ENCODE measurements at places on chromosomes 6 and 20. TPM values are rescaled to one million over a fixed set of nuclear protein-coding genes. Genes with fewer than 3 reads are reported as not detected.
A peak's percentile ranks its signal among the peaks of the same experiment; 100 is the strongest.

TBXT gene
- total RNA-seq: not detected

SLC22A2 gene
- total RNA-seq: not detected

LTB gene
- total RNA-seq: not detected

SLC22A1 gene
- total RNA-seq: not detected

LPA gene
- not detected for total RNA-seq

TFAP2D gene
- total RNA-seq: not detected

CD40 gene
- total RNA-seq: 0.05 TPM

GSTA4 gene
- 46.8 TPM for total RNA-seq

- no peaks in the 10 kb centered on the region for H3K36me3 ChIP-seq
- DNase-seq: no peak
- H3K27ac ChIP-seq: no peak overlapping the region
- no peak overlapping the region for H3K4me3 ChIP-seq
- H3K27me3 ChIP-seq: 0 out of 2 replicates have a peak, but pooled peaks cover 2% of the 10 kb centered on the region
- H3K4me1 ChIP-seq: no peaks in the 10 kb centered on the region
Measured at GRCh38 chr20:5393218-5393870, 76.6 kb upstream of the PROKR2 start.

DNA sequence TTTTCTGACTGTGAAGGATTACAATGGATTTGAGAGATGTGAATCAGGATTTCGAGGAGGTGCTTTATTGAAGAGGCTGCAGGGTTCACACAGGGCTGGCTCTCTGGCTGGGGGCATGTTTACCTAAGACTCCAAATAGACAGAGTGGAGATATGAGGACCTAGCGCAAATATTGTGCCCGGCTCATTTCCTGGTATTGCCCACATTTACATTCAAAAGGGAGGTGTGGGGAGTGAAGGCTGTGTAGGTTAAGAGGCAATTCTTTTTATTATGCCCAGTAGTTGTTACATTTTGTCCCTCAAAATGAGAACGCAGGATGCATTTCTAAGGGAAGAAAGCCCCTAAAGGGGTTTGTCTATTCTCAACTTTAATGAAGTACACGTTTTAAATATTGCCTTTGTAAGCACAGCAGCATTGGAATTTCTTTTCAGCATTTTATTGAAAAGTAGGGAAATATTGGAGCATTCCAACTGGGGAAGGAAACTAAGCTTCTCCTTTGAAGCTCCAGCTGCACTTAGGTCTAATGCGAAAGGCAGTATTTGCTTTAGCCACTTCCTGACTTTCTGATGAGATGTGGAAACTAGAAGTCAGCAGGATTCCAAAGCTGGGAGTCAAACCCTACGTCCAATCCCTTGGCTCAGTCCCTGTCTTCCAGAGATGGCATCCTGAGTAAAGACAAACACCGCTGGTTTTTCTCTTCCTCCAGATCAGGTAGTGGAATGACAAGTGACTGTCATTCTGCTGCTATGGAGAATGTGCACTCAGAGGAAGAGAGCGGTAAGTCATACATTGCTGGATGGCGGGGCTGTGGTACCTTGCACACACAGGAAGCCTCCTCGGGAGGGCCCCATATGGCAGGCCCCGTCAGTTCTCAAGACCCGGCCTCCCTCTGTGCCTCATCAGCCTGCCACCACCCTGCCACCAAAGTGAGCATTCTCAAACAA is 70.7 kb downstream of the MYB start:
- H3K36me3 ChIP-seq: no peaks in the 10 kb centered on the region
- H3K4me1 ChIP-seq: no peaks in the 10 kb centered on the region
- no peaks in the 10 kb centered on the region for H3K27me3 ChIP-seq
- DNase-seq: no peak
- no peak overlapping the region for H3K4me3 ChIP-seq
- no peak overlapping the region for H3K27ac ChIP-seq

GRCh38 chr20:34916774-34917354 is 38.7 kb downstream of the GSS start:
- H3K4me3 ChIP-seq: no peak overlapping the region
- no peak overlapping the region for H3K27ac ChIP-seq
- no peaks in the 10 kb centered on the region for H3K27me3 ChIP-seq

DNA sequence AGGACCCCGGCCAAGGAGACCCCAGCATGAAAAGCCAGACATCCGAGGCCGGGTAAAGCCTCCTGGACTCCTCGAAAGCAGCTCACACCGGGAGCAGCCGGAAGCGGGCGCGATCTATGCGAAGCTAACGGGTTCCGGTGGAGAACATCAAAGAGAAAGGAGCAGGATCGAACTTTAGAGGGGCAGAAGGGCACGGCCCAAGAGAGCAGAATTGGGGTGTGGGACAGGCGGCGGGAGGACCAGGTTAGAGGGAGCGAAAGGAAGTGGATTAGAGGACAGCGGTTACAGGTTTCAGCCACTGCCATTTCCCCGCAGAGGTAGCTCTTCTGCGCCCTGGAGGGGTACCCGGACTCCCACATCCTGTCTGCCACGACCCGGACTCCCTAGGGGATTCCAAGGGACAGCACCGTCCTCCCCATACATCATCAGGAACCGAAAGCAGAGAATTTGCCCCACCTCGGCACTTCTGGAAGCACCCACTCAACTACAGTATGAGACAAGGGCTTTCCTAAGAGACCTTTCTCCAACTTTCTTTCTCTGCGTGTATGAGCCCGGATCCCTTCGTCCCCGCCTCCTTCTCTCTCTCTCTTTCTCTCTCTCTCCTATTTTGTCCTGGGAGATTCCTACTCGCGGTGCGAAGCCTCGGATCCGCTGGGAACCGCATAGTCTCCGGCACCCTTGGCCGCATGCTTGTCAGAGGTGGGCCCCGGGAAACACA is 507 bp upstream of the VGLL2 start:
- H3K4me3 ChIP-seq: peak overlapping the region; percentile 40
- H3K27me3 ChIP-seq: peaks cover 44% of the 10 kb centered on the region
- H3K4me1 ChIP-seq: peaks cover 6% of the 10 kb centered on the region
- no peaks in the 10 kb centered on the region for H3K36me3 ChIP-seq
- no peak overlapping the region for H3K27ac ChIP-seq

- no peak overlapping the region for H3K4me3 ChIP-seq
- no peaks in the 10 kb centered on the region for H3K27me3 ChIP-seq
- H3K4me1 ChIP-seq: peaks cover 7% of the 10 kb centered on the region
- H3K27ac ChIP-seq: no peak overlapping the region
- DNase-seq: no peak
- peaks cover 4% of the 10 kb centered on the region for H3K36me3 ChIP-seq
Measured at GRCh38 chr6:129597023-129597713, 112.8 kb downstream of the ARHGAP18 start.

DNA sequence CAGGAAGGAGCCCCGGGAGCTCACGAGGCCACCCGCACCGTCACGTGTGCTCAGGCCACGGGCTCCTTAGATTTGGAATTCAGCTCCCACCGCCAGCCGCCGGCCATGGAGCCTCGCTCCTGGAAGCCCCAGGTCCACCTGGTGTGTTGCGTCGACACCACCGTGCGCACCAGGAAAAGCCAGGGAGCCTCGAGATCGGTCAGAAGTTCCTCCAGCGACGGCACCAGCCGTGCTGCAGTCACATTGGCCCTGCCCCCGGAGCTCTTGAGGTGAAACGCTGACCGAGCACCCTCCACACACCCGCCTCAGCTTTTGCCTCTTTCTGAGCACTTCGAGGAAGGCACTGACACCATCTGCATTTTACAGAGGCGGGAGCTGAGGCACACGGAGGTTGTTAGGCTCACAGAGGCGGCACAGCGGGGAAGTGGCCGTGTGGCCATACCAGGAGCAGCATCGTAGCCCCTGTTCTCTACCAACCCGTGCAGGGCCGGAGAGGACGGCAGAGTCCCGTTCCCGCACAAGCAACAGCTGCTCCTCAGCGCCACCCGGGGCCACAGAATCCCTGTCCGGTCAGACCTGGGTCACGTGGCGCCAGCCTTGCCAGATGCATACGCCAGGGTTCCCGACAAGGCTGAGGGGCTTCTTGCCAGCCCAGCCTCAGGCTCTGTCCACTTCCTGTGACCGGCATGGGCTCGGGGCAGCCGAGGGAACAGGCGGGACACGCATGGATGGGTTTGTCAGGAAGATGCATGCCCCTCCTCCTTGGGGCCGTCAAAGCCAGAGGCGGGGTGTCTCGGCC is 7.6 kb downstream of the NKAIN4 start:
- no peaks in the 10 kb centered on the region for H3K36me3 ChIP-seq
- peaks cover 1% of the 10 kb centered on the region for H3K27me3 ChIP-seq
- H3K4me1 ChIP-seq: no peaks in the 10 kb centered on the region
- no peak overlapping the region for H3K27ac ChIP-seq

- no peak overlapping the region for H3K4me3 ChIP-seq
- H3K4me1 ChIP-seq: no peaks in the 10 kb centered on the region
- H3K27ac ChIP-seq: no peak overlapping the region
- no peaks in the 10 kb centered on the region for H3K27me3 ChIP-seq
- no peak for DNase-seq
Measured at GRCh38 chr6:72219536-72219935, 333.2 kb downstream of the RIMS1 start.

DNA sequence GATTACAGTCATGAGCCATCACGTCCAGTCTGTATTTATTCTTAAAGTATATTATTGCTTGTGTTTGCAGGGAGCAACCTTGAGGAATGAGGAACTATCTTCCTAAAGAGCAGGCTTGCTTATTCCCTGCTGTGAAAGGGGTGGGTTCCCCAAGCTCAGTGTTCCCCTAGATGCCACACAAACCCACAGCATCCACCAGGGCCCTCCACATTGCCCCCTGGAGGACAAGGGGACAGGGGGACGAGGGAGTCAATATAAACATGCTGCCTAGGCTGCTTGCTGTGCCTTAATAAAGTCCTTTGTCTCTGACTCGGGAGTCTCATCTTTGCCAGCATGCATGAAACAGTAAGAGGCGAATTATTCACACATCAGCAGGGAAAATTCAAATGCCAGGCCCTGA is 8.0 kb upstream of the IDH3B start:
- H3K4me3 ChIP-seq: no peak overlapping the region
- no peaks in the 10 kb centered on the region for H3K27me3 ChIP-seq
- H3K4me1 ChIP-seq: no peaks in the 10 kb centered on the region
- no peak overlapping the region for H3K27ac ChIP-seq

GRCh38 chr6:72621291-72622093 is at the start of gene KCNQ5:
KCNQ5 (plus strand) TSS chr6:72622064.
- peak within 1 kb of the TSS; percentile 47 for H3K4me3 ChIP-seq
- no peak for DNase-seq
- H3K4me1 ChIP-seq: peaks cover 18% of the 10 kb centered on the region
- H3K27ac ChIP-seq: no peak within 1 kb of the TSS
- H3K27me3 ChIP-seq: peaks cover 28% of the 10 kb centered on the region

DNA sequence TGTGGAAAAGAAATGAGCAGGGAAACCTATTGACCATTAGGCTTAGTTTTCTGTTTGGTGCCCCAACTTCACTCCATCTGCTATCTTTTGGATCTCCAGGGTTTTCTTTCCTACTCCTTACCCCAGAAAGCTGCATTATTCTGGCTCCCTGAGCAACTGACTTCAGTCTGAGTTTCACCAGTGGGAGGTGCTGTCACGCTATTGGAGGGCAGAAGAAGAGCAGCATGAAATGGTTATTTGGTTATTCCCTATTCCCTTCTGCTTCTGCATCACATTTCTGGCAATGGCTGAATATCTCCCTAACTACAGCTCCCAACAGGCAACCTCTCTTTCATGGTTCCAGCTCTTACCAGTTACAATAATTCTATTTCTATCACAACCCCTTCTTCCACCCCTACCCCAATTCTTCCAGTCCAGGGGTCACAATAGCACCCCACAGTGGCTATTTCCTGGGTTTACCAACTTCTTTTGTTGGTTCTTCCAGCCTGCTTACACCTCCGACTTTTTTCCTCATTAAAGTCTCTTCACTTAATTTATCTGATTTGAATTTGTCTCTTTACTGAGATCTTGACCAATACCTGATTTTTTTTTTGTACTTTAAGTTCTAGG is 311.5 kb downstream of the PLCB1 start:
- H3K27ac ChIP-seq: no peak overlapping the region
- no peak overlapping the region for H3K4me3 ChIP-seq
- H3K27me3 ChIP-seq: no peaks in the 10 kb centered on the region
- DNase-seq: no peak
- H3K36me3 ChIP-seq: no peaks in the 10 kb centered on the region
- H3K4me1 ChIP-seq: no peaks in the 10 kb centered on the region

DNA sequence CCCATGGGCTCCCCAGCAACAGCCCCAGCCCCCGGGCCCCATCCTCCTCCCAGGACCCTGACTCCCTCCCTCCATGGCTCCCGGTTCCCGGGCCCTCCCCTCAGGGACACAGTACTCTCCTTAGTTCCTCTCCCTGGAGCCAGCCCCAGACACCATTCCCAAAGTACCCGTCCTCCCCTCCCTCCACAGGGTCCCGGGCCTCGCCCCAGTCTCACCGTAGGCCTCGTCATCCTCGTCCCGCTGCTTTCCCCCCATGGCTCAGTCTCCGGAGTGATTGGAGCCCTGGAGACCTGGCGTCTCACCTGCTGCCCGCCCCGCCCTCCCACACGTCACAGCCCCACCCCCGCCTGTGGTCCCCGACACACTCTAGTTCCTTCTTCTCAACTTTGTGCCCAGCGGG is at the start of gene SLC44A4:
SLC44A4 (minus strand) TSS at position 272 of the 400 bp plus-strand sequence; CDS start at position 255, 17 bp downstream.
- no peak within 1 kb of the TSS for H3K27ac ChIP-seq
- no peaks in the 10 kb centered on the region for H3K4me1 ChIP-seq
- peak; percentile 42 for DNase-seq
- H3K36me3 ChIP-seq: peaks cover 41% of the 10 kb centered on the region
- no peak within 1 kb of the TSS for H3K4me3 ChIP-seq
- no peaks in the 10 kb centered on the region for H3K27me3 ChIP-seq
